ENCODE measurements at places on chromosomes 1 and 21. TPM values are rescaled to one million over a fixed set of nuclear protein-coding genes. Genes with fewer than 3 reads are reported as not detected.
A peak's percentile ranks its signal among the peaks of the same experiment; 100 is the strongest.

GRCh38 chr21:41439248-41439647, 13.2 kb downstream of the MX1 start:
- DNase-seq, result no peak

- DNase-seq, result no peak
Measured at GRCh38 chr1:220353229-220354012, 81.2 kb upstream of the RAB3GAP2 start.

GRCh38 chr1:116693759-116694480, 26.4 kb upstream of the IGSF3 start:
- no peak for DNase-seq

DNA sequence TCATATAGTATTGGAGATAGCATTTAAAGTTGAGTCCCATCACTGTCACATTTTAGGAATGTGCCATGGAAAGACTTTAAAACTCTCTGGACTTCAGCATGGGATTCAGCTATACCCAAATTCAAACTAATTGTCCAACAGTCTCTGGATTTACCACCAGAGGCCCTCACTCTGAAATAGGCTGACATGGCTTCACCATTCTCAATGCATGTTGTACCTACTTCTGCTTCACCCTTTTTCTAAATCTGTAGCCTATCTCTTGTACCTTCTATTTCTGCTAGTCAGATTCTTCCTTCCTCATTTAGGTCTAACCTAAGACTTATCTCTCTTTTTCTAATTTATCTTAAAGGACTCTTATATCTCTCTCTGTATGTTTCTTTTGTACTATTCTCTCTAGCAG, 512.7 kb upstream of the ZRANB2 start:
- no peak for DNase-seq

GRCh38 chr1:192615055-192615454, 20.9 kb upstream of the RGS13 start:
- DNase-seq, result no peak

GRCh38 chr1:201594575-201595245, 55.8 kb downstream of the NAV1 start:
- no peak for DNase-seq

DNA sequence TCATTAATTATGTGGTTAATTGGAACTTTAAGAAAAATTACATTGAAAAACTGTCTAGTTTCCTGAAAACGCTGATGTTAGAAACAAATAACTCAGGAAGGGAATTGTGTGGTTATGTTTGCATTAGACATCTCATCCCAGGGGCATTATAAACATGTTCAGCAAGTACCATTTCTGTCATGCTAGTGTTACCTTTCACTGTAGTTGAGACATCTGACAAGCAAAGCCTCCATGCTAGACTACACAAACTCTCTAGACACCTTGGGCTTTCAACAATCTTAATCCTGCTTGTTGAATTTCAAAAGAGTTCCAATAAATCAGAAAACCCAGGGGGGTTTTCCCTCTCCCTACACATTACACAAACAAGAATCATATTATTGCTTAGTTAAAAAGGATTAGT, 536.8 kb downstream of the KCNT2 start:
- no peak for DNase-seq

- DNase-seq, result no peak
Measured at GRCh38 chr1:219924342-219924741, 4.0 kb downstream of the SLC30A10 start.

DNA sequence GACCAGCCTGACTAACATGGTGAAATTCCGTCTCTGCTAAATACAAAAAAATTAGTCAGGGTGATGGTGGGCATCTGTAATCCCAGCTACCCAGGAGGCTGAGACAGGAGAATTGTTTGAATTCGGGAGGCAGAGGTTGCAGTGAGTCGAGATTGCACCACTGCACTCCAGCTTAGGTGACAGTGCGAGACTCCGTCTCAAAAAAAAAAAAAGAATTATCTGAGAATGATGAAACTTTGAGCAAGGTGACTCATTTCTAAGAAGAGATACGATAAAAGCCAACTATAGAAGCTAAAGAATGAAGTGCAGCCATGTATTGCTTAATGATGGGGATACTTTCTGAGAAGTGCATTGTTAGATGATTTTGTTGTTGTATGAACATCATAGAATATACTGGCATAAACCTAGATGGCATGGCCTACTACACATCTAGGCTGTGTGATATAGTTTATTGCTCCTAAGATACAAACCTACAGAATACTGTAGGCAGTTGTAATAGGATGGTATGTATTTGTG, 64.7 kb downstream of the SNRPE start:
- DNase-seq, result no peak

DNA sequence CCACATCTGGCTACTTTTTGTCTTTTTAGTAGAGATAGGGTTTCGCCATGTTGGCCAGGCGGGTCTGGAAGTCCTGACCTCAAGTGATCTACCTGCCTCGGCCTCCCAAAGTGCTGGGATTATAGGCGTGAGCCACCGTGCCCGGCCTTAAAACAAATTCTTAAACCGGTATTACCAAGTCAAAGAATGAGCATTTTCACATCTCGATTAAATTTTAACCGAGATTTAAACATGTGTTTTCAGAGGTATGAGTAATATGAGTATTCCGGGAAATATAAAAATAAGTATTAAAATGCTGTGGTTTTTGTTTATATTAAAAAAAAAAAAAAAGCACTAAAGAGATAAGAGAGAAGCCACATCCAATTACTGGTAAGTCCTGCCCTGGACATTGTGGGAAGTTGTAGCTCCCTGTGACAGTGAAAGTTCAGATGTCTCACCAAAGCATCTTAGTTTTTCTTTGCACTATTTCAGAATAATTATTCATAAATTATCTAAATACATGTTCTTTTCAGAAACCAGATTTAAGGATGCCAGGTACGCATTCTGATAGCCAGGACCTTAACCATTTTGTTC, 24.9 kb downstream of the ZNF281 start:
- no peak for DNase-seq

GRCh38 chr1:19769211-19769932, 30.3 kb downstream of the TMCO4 start:
- no peak for DNase-seq

DNA sequence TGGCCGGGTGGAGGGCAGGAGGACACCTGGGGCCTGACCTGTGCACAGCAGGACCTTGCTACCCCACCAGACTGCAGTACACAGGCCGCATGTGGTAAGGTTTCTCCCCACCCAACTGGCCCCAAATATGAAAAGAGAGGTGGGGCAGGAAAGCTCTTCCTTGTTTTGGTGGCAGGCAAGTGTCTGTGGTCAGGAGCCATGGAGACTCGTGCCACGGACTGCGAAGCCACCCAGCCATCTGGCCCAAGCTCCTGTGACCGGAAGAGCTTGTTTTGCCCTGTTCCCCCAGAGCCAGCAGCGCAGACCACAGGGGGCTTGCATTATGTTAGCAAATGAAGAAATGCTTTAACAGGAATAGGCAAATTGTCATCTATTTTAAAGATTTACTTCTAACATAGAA, 54.9 kb downstream of the OLIG1 start:
- no peak for DNase-seq

DNA sequence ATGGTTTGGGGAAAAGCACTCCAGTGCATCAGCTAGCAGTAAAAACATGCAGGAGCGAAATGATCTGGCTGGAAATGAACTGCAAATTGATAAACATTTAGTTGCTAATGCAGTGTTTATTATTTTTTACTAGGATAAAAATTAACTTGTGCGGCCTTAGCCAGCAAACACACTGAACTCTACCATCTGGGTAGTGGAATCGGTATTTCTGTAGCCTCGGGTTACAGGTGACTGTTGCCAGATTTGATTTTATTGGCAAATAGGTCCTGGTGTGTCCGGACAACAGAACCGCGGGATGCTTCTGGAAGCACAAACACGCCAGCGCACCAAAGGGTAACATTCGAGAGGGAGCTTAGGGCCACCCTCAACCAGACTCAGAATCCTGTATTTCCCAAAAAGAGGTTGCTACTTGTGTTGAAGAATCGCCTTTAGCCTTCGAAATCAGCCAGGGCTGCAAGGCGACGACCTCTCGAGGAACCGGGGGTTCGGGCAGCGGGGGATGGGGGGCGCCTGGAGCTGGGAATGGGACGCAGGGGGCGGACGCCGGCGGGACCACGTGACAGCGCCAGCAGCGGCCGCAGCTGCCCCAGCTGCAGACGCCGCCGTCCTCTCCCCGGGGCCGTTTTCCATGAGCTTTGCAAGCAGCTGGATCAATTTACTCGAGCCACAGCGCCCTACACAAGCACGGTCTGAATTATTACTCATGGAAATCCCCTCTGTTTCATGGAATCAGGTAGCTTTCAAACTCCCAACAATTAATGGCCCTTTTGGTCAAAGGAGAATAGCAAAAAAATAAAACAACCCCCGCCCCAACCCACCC, 158.8 kb downstream of the TOMM20 start:
- peak; percentile 87 for DNase-seq

DNA sequence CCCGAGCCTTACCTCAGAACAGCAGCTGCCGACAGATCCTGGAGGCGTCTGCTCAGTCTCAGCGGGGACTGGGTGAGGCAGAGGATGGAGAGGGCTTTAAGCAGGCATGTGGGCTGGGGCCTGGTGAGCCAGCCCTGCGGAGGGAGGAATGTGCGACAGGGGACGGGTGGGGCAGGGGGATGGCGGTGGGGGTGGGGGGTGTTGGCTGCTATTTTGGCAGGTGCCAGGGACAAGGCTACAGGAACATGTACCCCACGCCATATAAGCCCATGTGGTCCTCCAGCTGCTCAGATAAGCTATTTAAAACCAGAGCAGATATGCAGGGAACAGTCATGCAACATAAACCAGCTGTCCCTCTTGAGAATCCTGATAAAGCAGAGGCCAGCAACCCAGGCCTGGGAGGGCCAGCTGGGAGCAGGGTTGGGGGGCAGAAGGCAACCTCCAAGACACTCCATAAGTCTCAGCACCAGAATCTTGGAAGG, at the start of gene TNNT2:
Gene TNNT2 (minus strand): TSS at position 70 of the 482 bp plus-strand sequence. CDS start 4,426 bp downstream, outside the sequence.
- DNase-seq, result no peak

- DNase-seq, result no peak
Measured at GRCh38 chr1:179327196-179327595, 33.6 kb downstream of the SOAT1 start.

DNA sequence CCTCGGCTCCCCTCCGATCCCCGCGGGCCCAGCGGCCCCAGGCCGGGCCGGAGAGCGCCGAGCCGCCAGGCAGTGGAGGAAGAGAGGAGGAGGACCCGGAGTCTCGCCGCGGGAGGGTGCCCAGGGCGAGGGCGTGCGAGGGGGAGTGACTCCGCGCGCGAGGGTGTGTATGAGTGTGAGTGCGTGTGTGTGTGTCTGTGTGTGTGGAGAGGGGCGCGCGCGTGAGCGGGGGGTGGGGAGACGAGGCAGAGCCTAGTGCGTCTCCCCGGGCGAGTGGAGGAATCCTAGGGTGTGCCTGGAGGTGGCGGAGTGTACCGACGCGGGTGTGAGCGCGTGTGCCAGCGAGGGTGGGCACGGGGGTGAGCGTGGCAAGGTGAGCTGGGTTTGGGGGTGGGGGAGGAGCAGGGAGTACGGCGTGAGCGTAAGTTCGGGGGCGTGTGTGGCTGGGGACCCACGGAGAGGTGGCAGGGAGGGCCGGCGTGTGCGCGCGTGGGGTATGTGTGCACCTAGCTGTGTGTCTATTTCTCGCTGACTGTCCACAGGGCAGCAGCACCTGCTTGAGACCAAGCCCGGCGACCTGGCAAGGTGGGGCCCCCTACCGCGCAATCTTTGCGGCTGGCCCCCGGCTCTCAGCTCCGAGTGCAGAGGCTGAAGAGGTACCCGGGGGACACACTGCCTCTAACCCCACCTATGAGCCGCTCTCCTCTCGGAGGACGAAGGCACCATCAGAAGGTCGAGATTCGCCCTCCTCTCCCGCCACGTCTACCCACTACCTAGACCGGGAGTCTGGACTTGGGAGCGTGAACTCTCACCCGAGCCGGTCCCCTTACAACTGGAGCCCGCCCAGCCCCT, 784 bp upstream of the KCND3 start:
- peak; percentile 59 for DNase-seq

DNA sequence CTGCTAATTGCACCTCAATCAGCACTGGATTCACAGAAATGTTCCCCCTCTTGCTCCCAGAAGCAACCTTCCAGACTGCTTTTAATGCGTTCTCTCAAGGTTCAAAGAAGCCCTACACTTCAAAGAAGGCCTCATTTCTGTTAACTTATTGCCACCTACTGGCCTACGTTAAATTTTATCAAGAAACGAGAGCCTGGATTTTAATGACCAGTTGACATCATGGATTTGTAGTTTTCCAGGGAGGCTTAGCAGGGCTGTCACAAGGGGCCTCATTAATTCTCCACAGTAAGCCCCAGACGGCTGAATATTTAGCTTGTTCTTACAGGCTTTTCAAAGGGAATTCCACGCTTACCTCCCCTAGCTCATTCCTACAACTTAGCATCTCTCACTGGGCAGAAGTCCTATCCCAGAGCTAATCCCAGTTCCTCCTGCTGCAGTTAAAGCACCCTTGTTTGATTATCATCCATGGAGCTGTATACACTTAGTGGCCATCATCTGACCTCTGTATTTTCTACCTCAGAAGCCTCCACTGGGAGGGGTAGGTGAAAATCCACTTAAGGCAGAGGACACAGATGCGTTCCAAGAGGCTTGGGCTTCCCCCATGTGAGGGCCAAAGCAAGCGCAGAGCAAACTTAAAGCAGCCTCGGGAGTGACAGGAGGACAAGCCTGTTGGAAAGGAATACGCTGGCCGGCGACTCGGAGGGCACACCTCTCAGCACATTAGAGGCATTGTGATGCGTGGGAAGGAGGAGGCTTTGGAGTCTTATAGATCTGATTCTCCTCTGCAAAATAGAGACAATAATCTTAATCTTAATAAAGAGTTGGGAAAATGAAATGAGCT, 32.2 kb upstream of the CYP4X1 start:
- DNase-seq, result no peak

DNA sequence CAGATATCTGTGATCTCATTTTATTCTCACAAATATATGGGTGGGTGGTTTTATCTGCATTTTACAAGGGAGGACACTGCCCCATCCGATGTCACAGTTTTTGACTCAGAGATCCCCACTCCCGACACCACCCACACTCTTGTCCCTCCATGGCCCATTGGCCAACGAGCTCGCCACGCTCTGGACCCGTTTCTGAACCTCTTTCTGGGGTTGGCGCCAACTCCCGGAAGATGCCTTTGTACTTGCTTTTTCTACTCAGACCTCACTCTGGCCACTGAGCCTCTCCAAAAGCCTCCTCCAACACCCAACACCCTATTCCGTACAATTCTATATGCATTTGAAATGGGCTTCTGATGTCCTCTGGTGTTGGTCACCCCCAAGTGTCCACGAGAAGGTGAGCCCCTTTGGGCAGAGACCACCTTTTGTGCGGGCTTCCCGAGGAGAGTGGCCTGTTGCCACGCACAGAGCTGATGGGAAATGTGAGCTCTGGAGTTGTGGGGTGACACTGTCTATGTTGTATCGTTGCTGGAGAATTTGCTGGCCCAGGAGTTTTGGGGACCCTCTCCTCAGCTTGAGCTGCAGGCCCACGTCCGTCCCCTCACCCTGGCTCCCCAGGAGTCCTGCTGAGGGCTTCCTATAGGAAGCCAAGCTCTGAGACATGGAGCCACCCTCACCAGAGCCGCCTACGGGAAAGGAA, 366.9 kb upstream of the VAMP3 start:
- peak; percentile 26 for DNase-seq

TNFAIP8L2 gene
- total RNA-seq, result 0.96 TPM

TSPEAR gene
- total RNA-seq, result not detected

MYOG gene
- total RNA-seq, result not detected

PDC gene
- total RNA-seq, result not detected

KCNJ6 gene
- not detected for total RNA-seq

CD244 gene
- total RNA-seq, result 0.91 TPM

OR6F1 gene
- not detected for total RNA-seq
